ENCODE measurements at places on chromosomes 4 and X. TPM values are rescaled to one million over a fixed set of nuclear protein-coding genes. Genes with fewer than 3 reads are reported as not detected.

The PNMA3 gene
- 0.09 TPM for total RNA-seq

The IRS4 gene
- 0.17 TPM for total RNA-seq

The KLKB1 gene
- total RNA-seq = 0.34 TPM

The FOXR2 gene
- not detected for total RNA-seq

The FAM9B gene
- total RNA-seq = not detected

The NPY2R gene
- total RNA-seq = not detected

The FAAH2 gene
- 1.1 TPM for total RNA-seq

The ATP2B3 gene
- under 0.01 TPM for total RNA-seq

The UGT2A3 gene
- 0.05 TPM for total RNA-seq

The KLF8 gene
- 0.37 TPM for total RNA-seq

The BRS3 gene
- total RNA-seq = not detected

The TRIM61 gene
- not detected for total RNA-seq

The GLRA2 gene
- total RNA-seq = not detected

The TMEM255A gene
- total RNA-seq = not detected

The GPR143 gene
- total RNA-seq = 2.8 TPM

The ENOPH1 gene
- total RNA-seq = 56.7 TPM

The PNMA6F gene
- total RNA-seq = not detected

The MAGEA4 gene
- total RNA-seq = not detected

The ASB9 gene
- 5.3 TPM for total RNA-seq

The FREM3 gene
- total RNA-seq = 0.51 TPM

The DUSP9 gene
- 0.05 TPM for total RNA-seq

The SLC9A7 gene
- 16.5 TPM for total RNA-seq

The ASMT gene
- total RNA-seq = not detected

The SLAIN2 gene
- 19.9 TPM for total RNA-seq

The VCX2 gene
- not detected for total RNA-seq

The CTBP1 gene
- 268 TPM for total RNA-seq

The UGT8 gene
- 0.05 TPM for total RNA-seq

The OTUD4 gene
- 35.9 TPM for total RNA-seq

The STK32B gene
- 24.2 TPM for total RNA-seq

The NDST3 gene
- total RNA-seq = 6.5 TPM

The OPHN1 gene
- 11.7 TPM for total RNA-seq

The TEX11 gene
- not detected for total RNA-seq

The ABCD1 gene
- total RNA-seq = 16.6 TPM

The MFAP3L gene
- 29.8 TPM for total RNA-seq

The LPAR4 gene
- not detected for total RNA-seq

The TRAM1L1 gene
- total RNA-seq = 0.17 TPM

The TSPYL2 gene
- 11.1 TPM for total RNA-seq

The HSD17B11 gene
- total RNA-seq = 71.5 TPM

The TLR10 gene
- total RNA-seq = not detected
